Activated naive CD8-positive, alpha-beta T cell treated with anti-CD3 and anti-CD28 coated beads, Interleukin-2, amount 50 U/mL, for 16 hours (primary cell): ENCODE measurements at places on chromosomes 12 and 14.

GRCh38 chr14:76274324-76274723 lies 101.6 kb upstream of the ESRRB start:
- DNase-seq: no peak

GRCh38 chr14:39680777-39681176 lies 248.5 kb upstream of the FBXO33 start:
- no peak for DNase-seq

GRCh38 chr14:92651758-92652406 lies 96.5 kb downstream of the LGMN start:
- no peak for DNase-seq

GRCh38 chr14:61627612-61628011 lies 67.7 kb upstream of the HIF1A start:
- no peak for DNase-seq

DNA sequence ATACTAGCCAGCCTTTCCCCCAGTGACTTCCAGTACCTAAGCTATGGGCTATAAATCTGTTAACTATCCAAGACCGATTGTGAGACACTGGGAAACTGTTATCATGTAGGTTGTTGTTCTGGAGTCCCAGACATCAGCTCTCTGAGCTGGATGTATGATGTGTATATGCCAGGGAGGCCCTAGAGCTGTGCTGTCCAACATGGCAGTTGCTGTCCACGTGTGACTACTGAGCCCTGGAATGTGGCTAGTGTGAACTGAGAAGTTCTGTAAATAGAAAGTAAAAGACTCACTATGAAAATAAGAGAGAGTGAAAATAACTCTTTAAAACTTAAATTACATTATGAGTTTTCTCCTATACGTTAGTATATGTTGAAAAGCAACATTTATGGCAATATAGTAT lies 755.8 kb upstream of the FBXO33 start:
- DNase-seq: no peak

DNA sequence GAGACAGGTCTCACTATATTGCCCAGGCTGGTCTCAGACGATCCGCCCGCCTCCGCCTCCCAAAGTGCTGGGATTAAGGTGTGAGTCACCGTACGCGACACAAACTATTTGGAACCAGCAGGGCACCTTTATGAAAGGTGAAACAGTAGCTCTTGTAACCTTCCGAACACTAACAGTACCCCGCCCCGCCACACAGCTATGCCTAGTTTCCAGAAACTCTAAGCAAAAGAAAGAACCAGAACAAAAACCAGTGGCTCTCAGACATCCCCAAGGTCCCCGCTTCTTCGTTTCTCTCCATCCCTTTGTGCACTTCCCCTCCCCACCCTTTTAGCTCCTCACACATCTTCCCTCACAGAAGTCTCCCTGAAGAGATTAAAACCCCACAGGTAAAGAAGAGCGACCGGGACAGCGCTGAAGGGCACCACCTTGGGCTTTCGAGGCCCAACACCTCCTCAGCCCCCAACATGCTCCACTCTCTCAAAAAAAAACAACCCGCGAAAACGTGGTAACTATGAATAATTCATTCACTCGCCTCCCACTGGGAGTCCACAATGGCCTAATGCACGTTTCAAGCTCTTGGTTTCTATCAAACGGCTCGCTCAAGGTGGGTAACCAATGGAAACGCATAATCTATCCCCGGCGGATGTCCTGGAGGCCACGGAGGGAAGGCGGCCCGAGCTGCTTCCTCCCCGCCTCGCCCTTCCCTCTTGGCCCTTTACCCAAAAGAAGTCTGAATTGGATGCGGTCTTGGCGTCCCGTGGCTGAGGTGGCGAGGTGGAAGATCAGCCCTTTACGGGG lies 877 bp downstream of the BAG5 start:
- no peak for DNase-seq

- no peak for DNase-seq
Observed at GRCh38 chr12:11026118-11026517, 3.7 kb upstream of the TAS2R19 start.

DNA sequence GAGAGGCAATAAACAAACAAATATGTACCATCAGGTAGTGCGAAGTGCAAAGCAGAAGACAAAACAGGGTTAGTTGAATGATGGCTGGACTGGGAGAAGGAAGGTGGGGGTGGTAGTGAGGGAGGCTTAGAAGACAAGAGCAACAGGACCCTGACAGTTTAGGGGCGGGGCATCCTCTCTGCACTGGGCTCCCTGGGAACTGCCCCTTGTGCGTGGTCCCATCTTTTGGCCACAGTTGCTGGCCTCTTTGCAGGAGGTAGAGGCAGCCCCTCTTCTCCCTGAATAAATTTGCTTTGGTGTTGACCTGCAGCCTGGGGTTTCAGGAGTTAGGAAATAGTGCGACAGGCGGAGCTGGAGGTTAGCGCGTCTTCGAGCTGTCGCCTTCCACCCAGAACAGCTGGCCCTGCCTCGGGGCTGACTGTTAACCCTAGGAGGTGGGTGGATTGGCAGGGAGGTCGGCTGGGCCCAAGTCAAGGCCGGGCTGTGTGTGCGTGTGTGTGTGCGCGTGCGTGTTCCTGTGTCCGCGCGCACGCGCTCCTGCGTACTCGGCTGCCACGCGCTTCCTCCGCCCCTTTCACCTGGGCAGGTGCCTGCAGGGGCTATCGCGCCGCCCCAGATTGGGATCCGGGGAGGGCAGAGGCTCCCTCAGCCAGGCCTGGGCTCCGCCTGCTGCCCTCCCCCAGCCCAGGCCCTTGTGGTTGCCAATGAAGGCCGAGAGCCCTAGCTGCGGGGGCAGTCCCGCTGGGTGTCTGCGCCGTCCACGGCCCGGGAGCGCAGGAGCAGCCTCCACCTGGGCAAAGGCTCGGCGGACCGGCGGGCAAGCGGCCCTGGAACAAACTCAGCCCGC lies 180.8 kb downstream of the ADCK1 start:
- no peak for DNase-seq

GRCh38 chr14:81096656-81097055 lies 124.1 kb downstream of the GTF2A1 start:
- no peak for DNase-seq

DNA sequence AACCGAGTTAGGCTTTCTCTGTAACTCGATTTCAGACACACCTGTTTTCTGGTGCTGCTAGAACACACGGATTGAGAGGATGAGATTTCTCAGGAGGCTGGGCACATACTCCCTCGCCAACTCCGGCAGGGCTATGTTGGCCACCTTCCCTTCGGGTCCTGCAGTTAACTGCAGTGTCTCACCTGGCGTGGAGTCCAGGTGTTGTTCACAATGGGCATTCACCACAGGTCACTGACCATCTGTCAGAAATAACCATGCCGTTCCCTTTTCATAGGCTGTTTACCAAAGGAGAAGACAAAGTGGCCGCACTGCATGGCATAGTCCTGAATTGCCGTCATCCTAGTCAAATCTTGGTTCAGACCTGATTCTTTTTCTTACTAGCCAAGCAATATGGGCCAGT lies 5.5 kb upstream of the KCNH3 start:
- no peak for DNase-seq

DNA sequence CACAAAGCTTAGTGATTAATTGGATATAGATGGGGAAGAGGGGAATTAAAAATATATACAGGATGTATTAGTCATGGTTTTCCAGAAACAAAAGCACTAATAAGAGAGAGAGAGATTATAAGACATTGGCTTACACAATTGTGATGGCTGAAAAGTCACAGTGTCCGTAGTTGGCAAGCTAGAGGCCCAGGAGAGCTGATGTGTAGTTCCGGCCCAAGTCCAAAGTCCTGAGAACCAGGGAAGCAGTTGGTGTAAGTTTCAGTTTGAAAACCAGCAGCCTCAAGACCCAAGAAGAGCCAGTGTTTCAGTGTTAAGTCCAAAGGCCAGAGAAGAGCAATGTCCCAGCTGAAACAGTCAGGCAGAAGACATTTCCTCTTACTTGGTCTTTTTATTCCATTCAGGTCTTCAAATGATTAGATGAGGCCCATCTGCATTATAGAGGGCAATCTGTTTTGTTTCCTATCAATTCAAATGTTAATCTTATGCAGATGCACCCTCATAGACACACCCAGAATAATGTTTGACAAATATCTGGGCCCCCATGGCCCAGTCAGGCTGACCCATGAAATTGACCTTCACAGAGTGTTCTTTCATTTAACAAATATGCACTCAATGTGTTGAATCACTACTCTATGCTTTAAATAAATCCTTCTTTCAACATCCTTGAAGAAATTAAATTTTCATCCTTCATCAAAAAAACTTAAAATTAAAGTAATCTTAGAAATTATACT lies 67.2 kb upstream of the DIO2 start:
- no peak for DNase-seq

DNA sequence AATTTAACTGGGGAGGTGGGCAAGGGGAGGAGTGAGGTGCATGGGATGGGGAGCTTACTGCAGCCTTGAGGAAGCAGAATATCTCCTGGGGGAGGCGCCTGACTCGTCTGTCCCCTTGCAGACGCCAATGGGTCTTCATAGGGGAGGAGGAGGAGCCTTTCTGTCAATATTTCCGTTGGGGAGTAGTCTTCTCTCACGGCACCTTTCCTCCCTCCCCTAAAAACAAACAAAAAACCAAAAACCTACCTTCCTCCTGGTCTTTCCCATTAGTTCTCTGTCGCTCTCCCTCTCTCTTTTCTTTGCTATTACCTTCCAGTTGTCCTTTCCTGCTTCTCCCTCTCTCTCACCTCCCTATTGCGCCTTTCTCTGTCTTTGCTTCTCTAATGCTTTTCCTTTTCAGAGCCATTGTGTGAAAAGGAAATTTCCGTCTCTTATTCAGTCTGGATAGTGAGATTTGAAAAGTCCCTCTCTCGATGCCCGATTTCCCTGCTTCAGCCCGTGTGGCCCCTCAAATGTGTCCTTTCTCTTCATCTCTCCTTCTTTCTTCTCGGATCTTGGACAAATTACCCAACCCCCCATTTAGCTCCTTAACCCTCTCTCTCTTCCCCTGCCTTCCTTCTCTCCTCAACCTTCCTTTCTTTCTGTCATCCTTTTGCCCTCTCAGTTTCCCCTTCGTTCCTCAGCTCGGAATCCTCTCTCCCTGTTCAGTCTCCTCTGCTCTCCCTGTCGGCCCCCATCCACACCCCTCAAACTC lies 5.9 kb downstream of the GPR84 start:
- DNase-seq: no peak

DNA sequence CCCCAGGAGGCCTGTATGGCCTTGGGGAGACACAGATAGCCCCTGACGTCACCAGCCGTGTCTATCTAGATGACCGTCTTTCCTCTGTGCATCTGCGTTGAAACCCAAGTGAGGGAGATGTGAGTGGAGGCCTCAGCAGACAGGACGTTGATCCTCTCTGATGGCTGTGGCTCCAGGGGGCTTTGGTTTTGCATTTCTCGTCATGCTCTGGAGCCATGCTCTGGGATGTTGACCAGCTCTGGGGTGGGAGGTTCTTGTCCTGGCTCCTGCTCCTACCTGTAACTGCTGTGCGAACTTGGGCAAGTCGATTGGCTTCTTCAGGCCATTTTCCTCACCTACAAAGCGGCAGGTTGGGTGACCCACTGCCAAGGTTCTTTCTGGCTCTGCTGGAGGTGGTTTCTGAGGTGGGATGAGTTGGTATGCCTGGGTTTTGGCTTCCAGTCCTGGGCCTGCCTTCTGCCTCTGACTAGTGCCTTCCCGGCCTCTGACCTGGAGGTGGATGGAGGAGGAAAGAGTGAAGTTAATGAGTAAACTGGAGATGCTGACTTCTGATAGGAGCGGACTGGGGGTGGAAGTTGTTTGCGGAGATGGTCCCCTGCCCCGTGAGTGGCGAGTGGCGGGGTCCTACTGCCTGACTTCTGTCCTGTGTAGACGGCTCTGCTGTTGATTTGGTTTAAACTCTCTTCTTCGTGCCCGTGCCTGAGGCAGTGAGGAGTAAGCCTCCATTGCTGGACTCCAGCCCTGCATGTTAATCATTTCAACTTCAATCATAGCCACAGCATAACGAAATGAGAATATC lies 8.4 kb downstream of the TSPAN9 start:
- no peak for DNase-seq

DNA sequence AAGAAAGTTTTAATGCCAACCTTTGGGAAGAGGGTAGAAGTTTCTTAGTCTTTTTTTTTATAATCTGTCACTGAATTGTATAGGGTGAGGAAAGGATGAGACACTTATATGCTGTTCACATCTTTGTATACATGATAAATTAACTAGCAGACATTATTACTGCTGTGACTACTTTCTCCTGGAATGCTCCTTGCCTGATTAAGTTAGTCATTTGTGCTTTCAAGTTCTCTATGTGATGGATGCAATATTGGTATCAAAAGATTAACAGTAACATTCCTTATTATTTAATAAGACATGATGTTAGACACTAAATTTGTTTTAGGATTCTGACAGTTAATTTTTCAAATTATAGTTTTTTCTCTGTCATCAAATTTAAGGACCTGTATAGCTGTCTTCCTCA lies 223.4 kb upstream of the GARIN2 start:
- no peak for DNase-seq

DNA sequence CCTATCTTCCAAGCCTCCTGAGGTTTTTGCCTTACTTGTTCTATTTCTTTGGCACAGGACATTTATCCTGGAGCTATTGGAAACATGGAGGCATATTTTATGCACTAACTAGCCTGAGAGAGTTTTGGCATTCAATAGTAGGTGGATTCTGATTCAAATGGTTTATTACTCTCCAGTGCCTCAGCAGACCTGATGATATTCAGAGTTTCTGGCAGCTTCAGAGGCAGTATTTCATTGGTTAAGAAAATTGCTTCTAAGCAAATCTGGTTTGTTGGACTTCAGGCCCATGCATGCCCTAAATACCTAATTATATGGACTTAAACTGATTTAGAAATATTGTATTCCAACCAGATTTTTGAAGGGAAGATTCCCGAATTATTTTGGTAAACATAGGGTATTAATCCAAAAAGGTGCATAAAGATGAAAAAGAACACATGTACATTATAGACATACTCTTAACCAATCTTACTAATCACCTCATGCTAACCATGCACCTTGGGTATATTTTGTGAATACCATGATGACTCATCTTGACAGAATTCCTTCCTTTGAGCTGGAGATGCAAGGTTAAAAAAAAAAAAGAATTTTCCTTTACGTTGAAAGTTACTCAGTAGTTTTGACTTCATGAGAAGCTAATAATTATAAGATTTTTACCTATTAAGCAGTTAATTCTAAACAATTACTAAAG lies 44.3 kb upstream of the KTN1 start:
- DNase-seq: no peak

- DNase-seq: no peak
Observed at GRCh38 chr14:105168496-105168978, at the start of gene JAG2. Gene JAG2 (minus strand): TSS chr14:105168776. CDS start chr14:105168420, 356 bp downstream.

GRCh38 chr14:98498019-98498885 lies 773.7 kb downstream of the BCL11B start:
- no peak for DNase-seq
